H1 (cell line): ENCODE measurements at places on chromosomes 5 and 9. TPM values are rescaled to one million over a fixed set of nuclear protein-coding genes. Genes with fewer than 3 reads are reported as not detected.

IL33 gene
- polyA plus RNA-seq = not detected in 2 replicates

TMEM167A gene
- 30.2 and 50.6 TPM in 2 replicates for polyA plus RNA-seq

FLT4 gene
- polyA plus RNA-seq = 6.5 and 8.5 TPM in 2 replicates

MYMK gene
- polyA plus RNA-seq = 0.30 TPM in 1 of 2 replicates, not detected in the other

GLRA1 gene
- polyA plus RNA-seq = not detected in 2 replicates

PRLR gene
- 0.41 and 0.53 TPM in 2 replicates for polyA plus RNA-seq

PCDHA4 gene
- polyA plus RNA-seq = 3.7 and 3.8 TPM in 2 replicates

DNA sequence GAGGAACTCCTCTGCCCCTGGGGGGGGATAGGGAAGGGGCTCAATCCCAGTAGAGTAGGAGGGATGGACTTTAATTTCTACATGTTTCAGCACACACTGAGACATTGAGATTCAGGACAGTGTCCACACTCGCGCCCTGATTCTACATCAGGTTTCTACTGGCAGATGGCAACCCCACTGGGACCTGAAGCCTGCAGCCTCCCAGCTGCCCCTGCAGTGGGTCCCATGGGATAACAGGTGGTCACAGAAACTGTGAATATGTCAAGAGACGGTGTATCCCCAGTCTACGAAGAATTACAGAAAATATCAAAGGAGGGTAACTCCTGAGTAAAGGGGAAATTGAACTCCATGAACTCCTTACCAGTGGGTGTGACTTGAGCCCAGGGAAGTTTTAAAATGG, 2.4 kb upstream of the TERT start:
- no peaks in the 10 kb centered on the region for H3K27me3 ChIP-seq
- DNase-seq = no peak
- no peak overlapping the region for H3K4me3 ChIP-seq
- H3K36me3 ChIP-seq = no peaks in the 10 kb centered on the region
- H3K4me1 ChIP-seq = peaks cover 7% of the 10 kb centered on the region; the same call in 1 of the 2 replicates

GRCh38 chr9:7103367-7103766, 345.6 kb downstream of the KDM4C start:
- H3K4me1 ChIP-seq = no peaks in the 10 kb centered on the region
- no peaks in the 10 kb centered on the region for H3K27me3 ChIP-seq
- H3K27ac ChIP-seq = no peak overlapping the region
- no peaks in the 10 kb centered on the region for H3K36me3 ChIP-seq
- H3K4me3 ChIP-seq = no peak overlapping the region
- DNase-seq = no peak

- H3K36me3 ChIP-seq = no peaks in the 10 kb centered on the region
- no peak overlapping the region for H3K27ac ChIP-seq
- no peaks in the 10 kb centered on the region for H3K4me1 ChIP-seq
- no peak for DNase-seq
- no peak overlapping the region for H3K4me3 ChIP-seq
- no peaks in the 10 kb centered on the region for H3K27me3 ChIP-seq
These were observed 214.1 kb upstream of the MEF2C start for GRCh38 chr5:89097103-89097502.

- DNase-seq = no peak
- no peaks in the 10 kb centered on the region for H3K4me1 ChIP-seq
- H3K4me3 ChIP-seq = no peak overlapping the region
- no peaks in the 10 kb centered on the region for H3K27me3 ChIP-seq
- no peak overlapping the region for H3K27ac ChIP-seq
These were observed 1999.5 kb upstream of the CDH6 start for GRCh38 chr5:29193972-29194371.

DNA sequence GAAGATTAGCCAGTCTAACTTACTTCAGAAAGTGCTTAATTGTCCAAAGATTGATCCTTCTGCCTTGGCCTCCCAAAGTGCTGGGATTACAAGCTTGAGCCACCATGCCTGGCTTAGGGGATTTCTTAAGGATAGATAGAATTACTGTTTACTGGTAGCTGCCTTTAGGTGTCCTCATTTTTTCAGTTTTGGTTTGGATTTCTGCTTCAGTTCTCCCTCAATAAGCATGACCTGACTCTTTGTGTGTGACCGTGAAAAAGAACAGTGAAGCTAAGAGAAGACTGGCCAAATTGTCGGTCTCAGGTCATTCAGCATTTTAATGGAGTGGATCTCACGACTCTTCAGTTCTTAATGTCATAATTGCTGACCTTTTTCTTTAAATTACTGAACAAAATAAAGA, 22.9 kb upstream of the CMYA5 start:
- H3K4me3 ChIP-seq = no peak overlapping the region
- no peaks in the 10 kb centered on the region for H3K36me3 ChIP-seq
- H3K4me1 ChIP-seq = no peaks in the 10 kb centered on the region
- DNase-seq = no peak

GRCh38 chr9:24459953-24460352, 85.7 kb downstream of the IZUMO3 start:
- no peaks in the 10 kb centered on the region; the same call in 1 of the 2 replicates for H3K4me1 ChIP-seq
- no peak for DNase-seq
- H3K27ac ChIP-seq = no peak overlapping the region
- H3K27me3 ChIP-seq = no peaks in the 10 kb centered on the region
- no peaks in the 10 kb centered on the region for H3K36me3 ChIP-seq

- no peak for DNase-seq
- no peak overlapping the region for H3K4me3 ChIP-seq
- H3K27me3 ChIP-seq = no peaks in the 10 kb centered on the region
- no peak overlapping the region for H3K27ac ChIP-seq
- no peaks in the 10 kb centered on the region for H3K36me3 ChIP-seq
These were observed 112.8 kb upstream of the IRX4 start for GRCh38 chr5:1995491-1995890.

GRCh38 chr5:58940446-58940845, 357.6 kb downstream of the RAB3C start:
- peaks cover 7% of the 10 kb centered on the region for H3K4me1 ChIP-seq
- H3K4me3 ChIP-seq = no peak overlapping the region
- no peaks in the 10 kb centered on the region for H3K36me3 ChIP-seq
- no peak for DNase-seq
- no peak overlapping the region for H3K27ac ChIP-seq

DNA sequence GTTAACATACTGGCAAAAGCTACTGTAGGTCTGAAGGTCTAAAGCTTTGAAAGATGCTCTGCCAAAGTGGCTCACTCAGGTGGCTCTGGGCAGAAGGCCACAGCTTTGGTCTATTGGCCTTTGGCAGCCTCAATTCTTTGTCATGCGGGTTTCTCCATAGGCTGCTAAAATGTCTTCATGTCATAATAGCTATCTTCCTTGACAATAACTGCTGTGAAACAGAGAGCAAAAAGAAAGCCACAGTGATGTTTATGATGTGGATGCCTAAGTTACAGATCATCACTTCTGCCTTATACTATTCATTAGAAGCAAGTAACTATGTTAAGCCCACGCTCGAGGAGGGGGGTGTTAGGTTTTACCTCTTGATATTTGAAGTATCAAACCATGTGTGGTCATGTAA, 906.1 kb upstream of the CDH9 start:
- no peaks in the 10 kb centered on the region for H3K4me1 ChIP-seq
- no peak overlapping the region for H3K27ac ChIP-seq
- no peak for DNase-seq
- no peaks in the 10 kb centered on the region for H3K36me3 ChIP-seq
- no peak overlapping the region for H3K4me3 ChIP-seq

GRCh38 chr5:3139499-3139931, 388.0 kb upstream of the IRX2 start:
- H3K27ac ChIP-seq = no peak overlapping the region
- H3K27me3 ChIP-seq = no peaks in the 10 kb centered on the region
- H3K4me3 ChIP-seq = no peak overlapping the region
- no peaks in the 10 kb centered on the region; the same call in 1 of the 2 replicates for H3K4me1 ChIP-seq
- no peak for DNase-seq

DNA sequence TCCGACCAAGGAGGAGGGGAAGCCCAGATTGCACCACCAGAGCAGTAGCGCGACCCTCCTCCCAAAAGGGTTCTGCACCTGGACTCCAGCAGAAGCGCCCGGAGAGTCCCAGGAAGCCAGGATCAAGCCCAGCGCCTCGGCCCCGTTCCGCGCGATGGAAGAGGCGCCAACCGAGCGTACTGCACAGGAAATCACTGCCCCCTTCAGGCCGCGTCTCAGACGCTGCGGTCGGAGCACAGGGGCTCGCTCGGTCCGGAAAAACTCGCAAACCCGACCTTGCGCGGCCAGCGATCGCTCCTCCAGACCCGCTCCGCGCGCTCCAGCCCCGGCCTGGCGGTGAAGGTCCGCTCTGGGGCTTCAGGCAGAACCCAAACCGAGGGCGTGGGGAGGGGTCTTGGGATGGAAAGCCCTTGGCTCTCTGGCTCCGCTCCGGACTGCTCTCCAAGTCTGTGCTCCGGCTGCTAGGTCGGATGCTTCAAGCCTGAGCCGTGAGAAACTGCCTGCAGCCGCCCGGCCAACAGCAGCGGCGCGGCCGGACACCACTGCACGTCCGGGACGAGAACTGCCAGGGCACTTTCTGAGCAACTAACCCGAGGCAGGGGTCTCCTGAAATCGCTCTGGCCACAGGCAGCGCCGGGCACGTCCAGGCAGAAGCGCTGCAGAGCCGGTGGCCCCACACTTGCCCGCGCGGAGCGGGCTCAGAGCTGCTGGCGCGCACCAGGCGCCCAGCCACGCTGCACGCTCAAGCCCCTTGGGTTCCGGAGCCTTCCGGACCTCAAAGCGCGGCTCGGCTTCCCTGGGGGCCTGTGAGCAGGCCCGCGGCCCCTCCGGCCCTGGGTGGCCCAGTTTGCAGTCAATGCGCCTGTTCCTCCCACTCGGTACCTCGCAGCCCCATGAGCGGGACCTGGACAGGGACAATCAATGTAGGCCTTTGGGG, 1.3 kb downstream of the GABBR2 start:
- H3K4me1 ChIP-seq = no peaks in the 10 kb centered on the region
- peak; percentile 73 for DNase-seq
- H3K27me3 ChIP-seq = peaks cover 64% of the 10 kb centered on the region
- peaks cover 4% of the 10 kb centered on the region; the same call in 1 of the 2 replicates for H3K36me3 ChIP-seq
- H3K27ac ChIP-seq = no peak overlapping the region

DNA sequence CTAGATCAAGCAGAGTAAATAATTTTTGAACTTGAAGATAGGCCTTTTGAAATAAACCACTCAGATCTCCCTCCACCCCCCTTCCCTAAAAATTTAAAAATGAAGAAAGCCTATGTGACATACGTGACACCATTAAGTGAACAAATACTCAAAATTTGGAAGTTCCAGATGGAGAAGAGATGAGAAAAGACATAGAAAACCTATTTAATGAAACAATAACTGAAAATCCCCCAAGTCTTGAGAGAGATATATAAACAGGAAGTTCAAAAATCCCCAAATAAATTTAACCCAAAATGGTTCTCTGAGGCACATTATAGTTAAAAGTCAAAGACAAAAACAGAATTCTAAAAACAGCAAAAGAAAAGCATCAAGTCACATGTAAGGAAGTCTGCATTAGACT, 428.6 kb downstream of the PSAT1 start:
- no peaks in the 10 kb centered on the region for H3K36me3 ChIP-seq
- no peak overlapping the region for H3K27ac ChIP-seq
- DNase-seq = no peak
- no peaks in the 10 kb centered on the region for H3K4me1 ChIP-seq

DNA sequence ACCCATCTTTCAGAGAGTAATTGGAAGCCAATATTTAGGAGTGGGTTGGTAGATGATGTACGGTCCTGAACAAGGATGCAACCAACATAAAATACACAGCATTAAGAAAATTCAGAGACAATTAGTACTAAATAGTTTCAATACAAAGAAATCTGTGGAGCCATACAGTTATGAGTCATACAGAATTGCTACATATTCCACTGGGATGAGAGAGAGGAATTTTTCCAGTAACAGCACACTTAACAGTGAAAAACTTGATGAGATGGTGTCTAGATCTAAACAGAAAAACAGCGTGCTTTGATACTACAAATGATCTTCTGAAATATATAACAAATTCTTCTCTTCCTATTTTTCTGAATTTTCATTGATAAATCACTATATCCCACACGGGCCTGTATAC, 1999.3 kb upstream of the CDH9 start:
- DNase-seq = no peak
- no peak overlapping the region for H3K4me3 ChIP-seq
- H3K27me3 ChIP-seq = no peaks in the 10 kb centered on the region
- no peak overlapping the region for H3K27ac ChIP-seq

GRCh38 chr9:94875300-94876020, 149.0 kb downstream of the AOPEP start:
- DNase-seq = no peak
- no peak overlapping the region for H3K4me3 ChIP-seq
- no peaks in the 10 kb centered on the region for H3K27me3 ChIP-seq
- H3K36me3 ChIP-seq = no peaks in the 10 kb centered on the region

DNA sequence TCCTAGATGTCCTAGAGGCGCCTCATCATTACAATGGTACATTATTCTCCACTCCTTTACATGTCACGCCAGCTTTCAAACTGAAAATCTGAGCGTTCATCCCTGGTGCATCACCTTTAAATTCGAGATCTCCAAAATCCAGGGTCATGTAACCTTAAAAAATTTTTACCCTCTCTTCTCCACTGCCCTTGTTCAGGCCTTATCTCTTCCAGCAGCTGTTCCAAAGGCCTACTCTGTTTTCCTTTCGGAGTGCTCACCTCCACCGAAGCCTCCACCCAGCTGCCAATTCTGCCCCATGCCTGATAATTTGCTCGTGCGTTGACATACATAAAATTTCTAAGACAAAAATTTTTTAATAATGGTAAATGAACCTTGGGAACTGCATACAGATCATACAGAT, 950 bp upstream of the MSH3 start:
- no peak for DNase-seq
- H3K27me3 ChIP-seq = no peaks in the 10 kb centered on the region
- peak overlapping the region; percentile 95 for H3K4me3 ChIP-seq
- peaks cover 15% of the 10 kb centered on the region for H3K36me3 ChIP-seq
- peaks cover 2% of the 10 kb centered on the region; the same call in 1 of the 2 replicates for H3K4me1 ChIP-seq

GRCh38 chr9:113919871-113920270, 43.8 kb downstream of the ZNF618 start:
- H3K27ac ChIP-seq = no peak overlapping the region
- H3K36me3 ChIP-seq = no peaks in the 10 kb centered on the region
- H3K27me3 ChIP-seq = no peaks in the 10 kb centered on the region
- no peaks in the 10 kb centered on the region for H3K4me1 ChIP-seq
- H3K4me3 ChIP-seq = no peak overlapping the region

DNA sequence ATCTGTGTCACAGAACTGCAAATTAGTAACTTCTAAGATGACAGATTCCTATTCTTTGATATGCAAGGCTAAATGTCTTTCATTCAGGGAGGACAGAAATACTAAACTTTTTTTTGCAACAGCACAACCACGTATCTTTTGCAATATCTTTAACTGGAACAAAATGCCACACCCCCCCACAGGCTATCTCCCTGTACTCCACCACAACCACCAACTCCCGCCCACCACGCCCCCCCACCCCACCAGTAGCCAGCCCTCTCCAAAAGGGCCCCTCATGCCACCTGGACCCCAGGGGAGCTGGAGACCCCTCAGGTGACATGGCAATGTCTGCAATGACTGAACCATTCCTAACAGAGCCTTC, 131.8 kb downstream of the ROR2 start:
- no peaks in the 10 kb centered on the region for H3K36me3 ChIP-seq
- no peak overlapping the region for H3K4me3 ChIP-seq
- DNase-seq = no peak
- H3K4me1 ChIP-seq = peaks cover 9% of the 10 kb centered on the region; the same call in 1 of the 2 replicates
- no peaks in the 10 kb centered on the region for H3K27me3 ChIP-seq
- no peak overlapping the region for H3K27ac ChIP-seq

GRCh38 chr5:112116371-112116770, 302.7 kb downstream of the EPB41L4A start:
- H3K36me3 ChIP-seq = no peaks in the 10 kb centered on the region
- DNase-seq = no peak
- H3K4me3 ChIP-seq = no peak overlapping the region
- H3K27ac ChIP-seq = no peak overlapping the region
- no peaks in the 10 kb centered on the region for H3K27me3 ChIP-seq
